Activated T-cell treated with anti-CD3 and anti-CD28 coated beads, Interleukin-2, amount 50 U/mL, for 24 hours (primary cell): ENCODE measurements at places on chromosomes 3 and 15.

GRCh38 chr3:132210476-132211346, 106.5 kb upstream of the ACP3 start:
- peak; percentile 30 for DNase-seq

DNA sequence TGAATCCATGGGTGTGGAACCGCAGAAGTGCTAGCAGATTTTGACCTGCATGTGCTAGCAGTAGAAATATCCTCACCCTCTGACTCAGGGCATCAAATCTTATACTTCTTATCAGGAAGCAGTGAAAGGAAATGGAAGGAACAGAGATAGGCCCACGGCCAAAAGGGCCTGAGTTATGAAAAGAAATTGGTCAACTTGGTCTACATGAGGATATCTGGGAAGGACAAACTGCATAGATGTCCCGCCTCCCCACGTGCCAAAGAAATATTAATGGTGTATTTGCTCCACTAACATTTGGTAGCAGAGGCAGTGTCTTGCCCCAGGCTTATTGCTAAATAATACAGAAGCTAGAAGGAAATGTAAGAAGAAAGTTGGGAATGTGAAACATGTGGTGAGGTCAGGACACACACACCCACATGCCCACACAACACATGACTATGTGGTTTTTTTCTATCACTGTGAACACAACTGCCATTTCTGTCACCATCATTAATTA, 93.6 kb upstream of the COL8A1 start:
- no peak for DNase-seq

- no peak for DNase-seq
These were observed 42.1 kb downstream of the PRTG start for GRCh38 chr15:55700876-55701275.

DNA sequence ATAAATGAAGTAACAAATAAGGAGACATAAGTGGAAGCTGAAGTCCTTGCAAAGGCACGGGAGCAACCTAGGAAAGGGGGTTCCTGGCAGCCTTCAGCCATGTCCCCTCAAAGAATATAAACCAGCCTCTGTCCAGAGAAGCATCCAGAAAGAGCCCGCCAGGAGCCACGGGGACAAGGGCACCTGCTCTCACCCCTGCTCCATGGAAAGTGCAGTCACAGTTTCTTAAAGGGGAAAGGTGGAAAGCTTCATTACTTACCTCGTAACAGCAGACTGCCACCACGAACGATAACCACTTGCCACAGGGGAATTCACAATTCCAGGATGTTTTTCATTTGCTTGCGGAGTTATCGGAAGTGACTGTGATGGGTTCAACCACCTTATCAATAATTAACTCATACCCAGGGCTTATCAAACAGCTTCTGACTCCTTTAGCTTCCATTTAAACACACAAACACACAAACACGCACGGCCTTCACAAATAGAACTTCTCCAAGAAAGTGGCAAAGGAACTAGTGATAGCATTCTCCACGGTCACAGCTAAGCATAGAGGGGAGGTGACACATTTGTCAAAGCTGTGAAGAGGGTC, 134.2 kb upstream of the IGF1R start:
- DNase-seq, result no peak

DNA sequence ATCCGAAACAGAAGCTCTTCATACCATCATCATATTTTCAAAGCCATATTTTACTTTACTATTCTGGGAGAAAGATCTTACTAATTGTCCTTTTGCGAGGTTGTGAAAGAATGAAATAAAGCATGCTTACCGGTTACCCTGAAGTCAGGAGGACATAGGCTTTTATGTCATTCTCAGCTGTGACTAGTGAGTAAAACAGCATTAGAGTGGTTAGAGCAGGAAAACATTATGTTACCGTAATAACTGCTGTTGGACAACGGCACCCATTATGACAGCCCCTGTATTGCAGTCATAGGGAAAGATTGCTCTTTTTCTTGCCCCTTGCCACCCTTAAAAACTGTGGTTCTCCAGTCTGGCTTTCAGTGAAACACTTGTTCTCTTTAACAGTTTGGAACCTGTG, 1035.7 kb downstream of the ZPLD1 start:
- DNase-seq, result no peak

GRCh38 chr15:77988347-77989295, 88.9 kb downstream of the TBC1D2B start:
- no peak for DNase-seq

- DNase-seq, result no peak
These were observed 444.0 kb downstream of the OTOL1 start for GRCh38 chr3:161940621-161940965.

GRCh38 chr3:49165771-49166751, at the start of gene CCDC71:
Gene CCDC71, minus strand, starts transcription at chr3:49166331. Its CDS starts 2,123 bp downstream, at chr3:49164208.
- DNase-seq, result peak; percentile 88

- no peak for DNase-seq
These were observed 31.9 kb downstream of the SMAD6 start for GRCh38 chr15:66733976-66734375.

- DNase-seq, result no peak
These were observed 183.1 kb downstream of the CHST2 start for GRCh38 chr3:143302638-143303171.

GRCh38 chr3:18283680-18284079, 141.5 kb downstream of the SATB1 start:
- DNase-seq, result no peak

DNA sequence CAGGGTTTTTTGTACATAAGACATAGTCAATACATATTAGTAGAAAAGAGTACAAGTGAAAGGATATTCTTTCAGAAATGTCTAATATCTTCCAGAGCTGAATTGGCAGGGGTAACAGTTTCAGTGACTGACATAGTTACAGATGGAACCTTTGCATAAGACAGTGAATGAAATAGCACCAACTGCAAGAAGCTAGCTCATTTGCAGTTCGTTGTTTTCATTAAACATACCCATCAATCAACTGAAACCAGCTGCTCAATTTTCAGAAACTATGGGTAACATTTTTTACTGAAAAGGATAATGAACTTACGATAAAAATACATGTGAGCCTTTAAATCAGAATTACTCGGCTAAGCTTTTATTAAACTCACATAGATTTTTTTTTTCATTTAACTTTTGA, 93.9 kb upstream of the EPHA3 start:
- DNase-seq, result no peak

DNA sequence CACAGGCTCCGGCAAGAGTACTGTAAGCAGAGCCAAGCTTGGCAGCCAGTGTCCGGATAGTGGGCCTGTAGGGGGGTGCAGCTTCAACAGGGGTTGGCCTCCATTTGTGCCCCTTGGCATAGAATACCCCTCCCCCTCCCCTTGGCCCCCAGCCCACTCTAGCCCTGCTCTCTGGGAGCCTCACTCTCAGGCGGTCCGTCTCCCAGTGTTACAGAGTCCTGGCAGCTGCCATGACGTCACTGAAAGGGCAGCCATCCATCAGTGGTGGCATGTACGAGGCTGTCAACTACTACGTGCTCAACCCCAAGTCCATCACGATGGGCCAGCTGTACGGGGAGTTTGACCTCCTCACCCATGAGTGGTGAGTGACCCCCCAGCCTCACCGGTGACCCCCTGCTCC, 50.4 kb downstream of the DNAH1 start:
- DNase-seq, result no peak

GRCh38 chr15:99965376-99965775, 232.1 kb upstream of the LYSMD4 start:
- DNase-seq, result no peak

GRCh38 chr15:99873451-99873850, 140.2 kb upstream of the LYSMD4 start:
- no peak for DNase-seq

DNA sequence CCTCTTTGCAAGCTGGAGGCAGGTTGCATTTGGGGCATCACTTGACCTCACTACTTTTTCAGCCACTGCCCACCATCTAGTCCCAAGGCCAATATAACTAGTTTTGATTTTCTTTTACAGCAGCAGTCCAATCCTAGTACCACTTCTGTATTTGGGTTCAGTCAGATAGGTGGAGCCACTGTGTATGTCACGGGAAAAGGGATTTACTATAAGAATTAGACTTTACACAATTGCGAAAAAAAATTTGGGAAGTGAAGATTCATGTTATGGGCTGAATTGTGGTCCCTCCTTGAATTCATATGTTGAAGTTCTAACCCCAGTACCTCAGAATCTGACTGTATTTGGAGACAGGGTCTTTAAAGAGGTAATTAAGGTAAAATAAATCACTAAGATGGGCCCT, 37.4 kb upstream of the NMNAT3 start:
- DNase-seq, result no peak

- DNase-seq, result no peak
These were observed 27.3 kb downstream of the CCR3 start for GRCh38 chr3:46269556-46269955.

GRCh38 chr3:185421577-185422232, 58.8 kb downstream of the MAP3K13 start:
- no peak for DNase-seq

GRCh38 chr15:90869601-90870353, 1.4 kb downstream of the FURIN start:
- peak; percentile 70 for DNase-seq

DNA sequence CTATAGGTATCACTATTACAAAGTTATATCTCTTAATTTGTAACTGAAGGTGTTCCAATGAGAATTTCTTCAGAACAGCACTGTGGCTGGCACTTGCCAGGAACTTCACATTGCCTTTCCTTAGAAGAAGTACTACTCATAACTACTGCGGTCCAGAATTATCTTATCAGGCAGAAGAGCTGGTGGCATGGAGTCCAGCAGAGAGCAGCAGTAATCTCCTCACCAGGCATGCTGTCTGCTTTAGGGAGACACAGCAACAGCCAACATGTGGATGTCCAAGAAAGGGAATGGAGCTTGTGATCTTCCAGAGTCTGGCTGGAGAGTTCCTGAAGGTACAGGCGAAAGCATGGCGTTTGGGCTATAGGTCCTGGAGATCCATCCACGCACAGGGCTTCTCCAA, 919.7 kb upstream of the NR2F2 start:
- no peak for DNase-seq

- DNase-seq, result peak; percentile 58
These were observed 4.3 kb downstream of the RNU6-1 start for GRCh38 chr15:67835297-67836133.

- DNase-seq, result no peak
These were observed 1233.4 kb downstream of the ROBO2 start for GRCh38 chr3:78273326-78273725.

GRCh38 chr3:148026009-148026588, 616.9 kb downstream of the ZIC1 start:
- DNase-seq, result no peak

DNA sequence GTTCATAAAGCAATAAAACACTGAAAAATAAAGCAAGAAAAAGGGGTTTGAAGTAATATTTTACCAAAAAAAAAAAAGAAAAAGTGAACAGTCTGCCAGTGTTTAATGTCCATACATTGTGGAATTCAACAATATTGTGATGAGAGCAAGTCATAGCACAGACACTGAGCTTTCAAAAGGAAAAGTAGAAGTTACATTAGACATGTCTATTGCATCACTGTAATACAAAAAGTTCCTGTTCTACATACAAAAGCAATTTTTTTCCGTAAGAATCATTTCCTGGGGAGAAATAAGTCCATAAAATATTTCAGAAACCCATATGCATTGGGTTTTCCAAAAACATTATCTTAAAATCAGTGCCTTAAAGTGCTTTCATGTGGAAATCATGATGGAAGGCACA, 11.8 kb upstream of the HDC start:
- DNase-seq, result no peak

GRCh38 chr3:100590114-100590839, 19.1 kb upstream of the ADGRG7 start:
- no peak for DNase-seq

- DNase-seq, result no peak
These were observed 55.2 kb downstream of the MCTP2 start for GRCh38 chr15:94286583-94286982.

- DNase-seq, result no peak
These were observed 16.7 kb upstream of the ISLR start for GRCh38 chr15:74156678-74157411.

GRCh38 chr3:57557085-57557537, 1.0 kb downstream of the PDE12 start:
- peak; percentile 58 for DNase-seq

DNA sequence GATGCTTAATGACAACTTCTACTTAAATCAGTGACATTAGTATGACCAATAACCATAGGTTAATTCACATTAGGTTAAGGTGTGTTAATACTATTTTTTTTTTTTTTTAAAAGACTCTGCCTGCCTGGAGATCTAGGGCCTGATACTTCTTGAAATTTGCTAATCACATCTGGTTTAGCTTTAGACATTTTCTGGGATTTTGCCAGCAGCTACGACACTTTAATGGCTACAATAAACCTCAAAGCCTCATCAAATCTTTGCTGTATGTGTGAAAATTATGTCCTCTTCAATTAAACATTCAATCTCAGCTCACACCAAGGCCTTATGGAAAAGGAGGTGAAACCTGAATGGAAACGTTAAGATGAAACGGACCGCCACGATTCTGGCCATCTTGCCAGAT, 167.9 kb downstream of the GREM1 start:
- DNase-seq, result no peak

GRCh38 chr3:177484206-177484605, 286.9 kb upstream of the TBL1XR1 start:
- no peak for DNase-seq

DNA sequence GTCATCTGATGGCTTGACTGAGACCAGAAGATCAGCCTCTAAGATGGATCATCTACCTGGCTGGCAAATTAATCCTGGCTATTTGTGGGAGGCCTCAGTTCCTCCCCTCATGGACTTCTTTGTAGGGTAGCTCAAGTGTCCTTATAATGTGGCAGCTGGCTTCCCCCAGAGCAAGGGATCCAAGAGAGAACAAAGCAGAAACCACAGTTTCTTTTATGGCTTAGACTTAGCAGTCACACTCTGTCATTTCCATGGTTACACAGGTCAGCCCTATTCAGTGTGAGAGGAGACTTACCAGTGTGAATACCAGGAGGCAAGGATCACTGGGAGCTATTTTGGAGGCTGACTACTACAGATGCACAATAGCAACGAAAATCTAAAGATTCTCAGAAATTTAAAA, 15.3 kb upstream of the ARL14 start:
- no peak for DNase-seq

GRCh38 chr3:171776411-171776810, 33.9 kb downstream of the PLD1 start:
- no peak for DNase-seq

GRCh38 chr3:158777161-158777873, 24.5 kb upstream of the MFSD1 start:
- DNase-seq, result no peak
